MCF 10A (cell line): ENCODE measurements at places on chromosomes 4 and X. TPM values are rescaled to one million over a fixed set of nuclear protein-coding genes. Genes with fewer than 3 reads are reported as not detected.
A peak's percentile ranks its signal among the peaks of the same experiment; 100 is the strongest.

The ETNPPL gene
- total RNA-seq: not detected in 2 replicates

DNA sequence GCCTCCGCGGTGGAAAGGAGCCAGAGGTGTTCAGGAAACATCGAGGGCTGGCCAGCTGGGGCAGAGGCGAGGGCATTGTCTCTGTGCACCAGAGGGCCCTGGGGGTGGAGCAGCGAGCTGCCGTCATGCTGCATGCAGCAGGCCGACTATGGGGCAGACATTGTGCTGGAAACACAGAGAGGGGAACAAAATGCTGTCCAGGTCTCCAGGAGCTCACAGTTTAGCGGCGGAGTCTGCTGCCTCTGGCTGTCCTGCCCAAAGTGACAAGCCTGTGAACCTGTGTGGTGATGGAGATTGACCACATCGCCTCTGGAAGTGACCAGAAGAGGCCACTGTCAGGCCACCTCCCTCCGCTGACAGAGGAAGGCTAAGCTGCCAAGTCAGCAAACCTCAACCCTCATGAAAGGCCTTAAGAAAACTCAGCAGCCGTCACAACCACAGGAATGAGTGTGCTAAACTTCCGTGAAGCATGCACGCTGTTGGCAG lies 20.1 kb upstream of the SASH3 start:
- DNase-seq: peak; percentile 23

The PAGE2B gene
- total RNA-seq: not detected in 2 replicates

GRCh38 chr4:158259955-158260575 lies 49.8 kb downstream of the TMEM144 start:
- DNase-seq: peak; percentile 56

The GATA1 gene
- total RNA-seq: not detected in 2 replicates

- no peak for DNase-seq
Observed at GRCh38 chrX:6228720-6229119, at the start of gene NLGN4X. Gene NLGN4X, minus strand, starts transcription at chrX:6228867. Its CDS starts 77,401 bp downstream, at chrX:6151466.

DNA sequence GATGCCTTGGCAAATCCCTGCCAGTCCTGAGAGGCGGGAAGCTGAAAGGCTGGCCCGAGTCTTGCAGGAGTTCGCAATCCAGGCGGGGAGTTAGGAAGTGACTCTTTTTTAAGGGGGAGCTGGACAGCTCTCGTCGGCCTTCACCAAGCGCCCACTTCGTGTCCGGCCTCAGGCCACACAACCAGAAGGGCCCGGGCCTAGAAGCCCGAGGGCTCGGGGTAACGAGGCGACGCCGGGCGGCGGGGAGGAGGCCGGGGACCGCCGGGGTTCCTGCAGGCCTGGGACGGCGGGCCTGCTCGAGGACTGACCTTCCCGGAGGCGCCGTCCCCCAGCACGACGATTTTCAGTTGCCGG lies 395 bp downstream of the RAB28 start:
- DNase-seq: peak; percentile 63

The IBSP gene
- total RNA-seq: not detected in 2 replicates

The LONRF3 gene
- 1.0 and 1.4 TPM in 2 replicates for total RNA-seq
